Cerebellum (tissue), 4 donors: ENCODE measurements at places on chromosomes 2 and 18.

DNA sequence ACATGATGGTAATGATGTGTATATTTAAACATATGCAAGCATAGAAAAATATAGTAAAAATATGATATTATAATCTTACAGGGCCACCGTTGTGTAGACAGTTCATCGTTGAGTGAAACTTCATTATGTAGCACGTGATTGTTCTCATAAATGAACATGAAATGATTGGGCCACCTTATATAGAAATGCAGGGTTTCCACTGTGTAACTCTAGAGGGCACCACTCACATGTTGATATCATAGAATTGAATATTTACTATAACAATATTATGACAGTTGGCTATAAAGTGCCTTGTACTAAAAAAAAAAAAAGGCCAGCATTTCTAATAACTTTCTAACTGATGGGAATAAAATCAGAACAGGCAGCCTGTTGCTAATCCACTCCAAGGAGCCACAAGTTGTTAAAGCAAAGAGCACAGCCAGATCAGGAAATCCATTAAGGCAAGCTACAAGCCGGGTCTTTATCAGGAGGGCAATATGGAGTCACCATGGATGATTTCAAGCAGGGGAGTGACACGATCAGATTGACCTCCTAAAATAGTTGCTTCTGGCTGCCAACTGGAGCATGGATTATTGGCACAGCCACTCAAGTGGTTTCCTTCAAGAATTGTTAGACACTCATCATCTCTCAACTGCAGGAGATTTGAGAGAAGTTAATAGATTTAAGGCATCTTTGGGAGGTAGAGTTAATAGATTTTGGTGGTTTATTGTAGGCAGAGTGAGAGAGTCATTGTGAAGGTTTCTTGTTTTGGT is 16.7 kb downstream of the IL1F10 start:
- DNase-seq: no peak

DNA sequence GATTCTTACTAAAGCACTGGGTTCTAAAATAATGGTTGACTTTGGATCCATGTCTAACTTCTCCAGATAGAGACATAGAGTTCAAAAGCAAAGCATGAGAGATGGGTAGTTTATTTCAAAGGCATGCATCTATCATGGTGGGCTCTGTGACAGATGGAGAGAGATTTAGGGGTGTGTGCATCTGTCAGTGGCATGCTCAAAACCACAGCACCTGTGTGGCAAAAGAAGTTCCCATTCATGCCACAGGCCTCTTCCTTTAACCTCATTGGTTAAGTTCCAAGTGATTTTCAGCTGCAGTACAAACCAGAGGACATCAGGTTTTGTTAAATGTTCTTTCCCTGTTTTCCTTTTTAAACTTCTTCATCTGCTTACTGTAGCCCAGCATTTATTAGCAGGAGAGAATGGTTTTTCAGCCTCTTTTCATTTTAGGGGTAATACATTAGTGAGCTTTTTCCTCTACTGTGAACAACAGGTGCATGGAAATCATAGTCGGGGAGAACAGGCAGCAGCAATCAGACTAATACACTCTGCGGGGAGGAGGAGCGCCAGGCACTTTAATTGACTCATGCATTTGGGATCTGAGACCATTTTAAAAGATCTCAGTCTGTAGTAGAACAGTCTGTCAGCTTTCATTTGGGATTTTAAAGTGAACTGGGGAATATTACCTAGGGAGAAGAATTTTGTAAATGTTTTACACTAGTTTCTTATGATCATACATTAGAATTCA is 52.4 kb upstream of the UPP2 start:
- DNase-seq: no peak

DNA sequence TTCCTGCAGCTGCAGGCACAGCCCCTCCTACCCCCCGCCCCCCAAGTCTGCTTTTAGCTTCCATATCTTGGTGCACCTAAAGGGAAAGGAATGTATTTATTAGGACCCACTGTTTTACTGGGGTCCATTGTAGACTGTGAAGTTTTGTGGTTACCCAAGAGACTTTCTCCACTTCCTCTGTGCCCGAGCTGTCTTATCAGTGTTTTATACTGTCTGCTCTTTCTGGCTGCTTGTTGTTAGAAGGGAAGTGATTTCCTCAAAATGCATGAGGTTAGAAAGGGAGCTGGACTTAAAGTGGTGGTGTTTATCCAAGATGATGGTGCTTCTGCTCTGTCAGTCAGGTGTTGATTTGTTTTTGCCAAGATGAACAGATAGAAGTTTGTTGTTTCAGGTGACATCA is 85.0 kb downstream of the PTH2R start:
- no peak for DNase-seq

DNA sequence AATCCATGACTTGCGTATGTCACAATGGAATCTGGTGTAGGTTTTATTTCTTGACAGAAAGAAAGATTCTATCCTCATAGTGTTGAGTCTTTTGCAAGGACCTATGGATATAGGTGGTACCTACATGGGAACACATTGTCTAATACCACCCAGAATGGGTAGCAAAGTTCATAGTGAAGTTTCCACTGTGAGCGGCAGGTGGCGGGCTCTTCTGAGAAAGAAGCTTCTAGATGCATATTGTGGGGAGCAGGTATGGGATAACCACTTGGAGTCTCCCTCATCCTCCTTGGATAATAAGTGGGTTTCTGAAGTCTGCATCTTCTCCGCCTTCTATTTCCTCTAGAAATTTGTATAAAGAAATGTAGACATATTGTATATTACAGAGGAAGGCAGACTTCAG is 44.9 kb downstream of the LINC00305 start:
- no peak for DNase-seq

- no peak for DNase-seq
Observed at GRCh38 chr2:34831096-34831495, 1232.0 kb upstream of the FAM98A start.

GRCh38 chr2:45171136-45171501 is 161.9 kb upstream of the SIX2 start:
- no peak for DNase-seq

GRCh38 chr2:25340181-25340921 is 1.4 kb downstream of the DNMT3A start:
- no peak for DNase-seq

DNA sequence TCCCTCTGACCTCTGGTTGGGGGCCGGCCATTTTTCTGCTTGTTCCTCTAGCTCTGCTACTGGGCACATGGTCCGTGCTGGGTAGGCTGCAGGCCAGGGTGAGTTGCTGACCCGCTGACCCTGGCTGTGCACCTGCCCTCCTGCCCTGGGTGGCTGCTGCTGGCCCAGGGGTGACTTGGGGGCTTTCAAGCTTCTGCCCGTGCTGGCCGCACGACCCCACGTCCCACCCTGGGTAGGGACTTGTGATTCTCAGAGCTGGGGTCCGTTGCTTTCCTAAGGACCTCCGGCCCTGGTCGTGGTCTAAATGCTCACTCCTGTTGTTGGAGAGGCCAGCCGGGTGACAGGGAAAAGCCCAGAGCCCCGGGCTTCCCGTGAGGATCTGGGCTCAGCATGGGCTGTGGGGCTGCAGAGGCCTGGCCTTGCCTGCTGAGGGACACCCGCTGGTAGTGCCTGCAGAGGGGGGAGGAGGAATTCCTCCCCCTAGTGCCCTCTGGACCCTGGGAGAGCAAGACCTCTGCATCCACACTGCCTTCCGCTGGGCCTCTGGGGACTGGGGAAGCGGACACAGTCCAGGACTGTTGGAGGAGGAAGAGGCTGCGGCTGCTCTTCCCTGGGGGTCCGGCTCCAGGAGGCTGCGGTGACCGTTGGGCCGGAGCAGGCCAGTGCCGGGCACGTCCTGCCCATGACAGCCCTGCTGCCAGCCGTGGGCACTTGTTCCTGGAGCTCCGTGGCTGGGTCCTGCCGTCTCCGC is 6.3 kb upstream of the GAL3ST2 start:
- no peak for DNase-seq

- no peak for DNase-seq
Observed at GRCh38 chr2:191451116-191451515, 205.9 kb downstream of the MYO1B start.

- DNase-seq: no peak
Observed at GRCh38 chr2:1731447-1731962, 12.8 kb downstream of the PXDN start.

- DNase-seq: no peak
Observed at GRCh38 chr2:119518401-119519056, 5.8 kb downstream of the SCTR start.

- no peak for DNase-seq
Observed at GRCh38 chr2:136135921-136136906, 18.3 kb upstream of the CXCR4 start.

GRCh38 chr2:230417436-230417835 is 1.4 kb downstream of the SP100 start:
- no peak for DNase-seq

- DNase-seq: peak; percentile 64
Observed at GRCh38 chr18:25350489-25351251, 1.3 kb downstream of the ZNF521 start.

- no peak for DNase-seq
Observed at GRCh38 chr2:185291035-185291647, 447.5 kb upstream of the FSIP2 start.

DNA sequence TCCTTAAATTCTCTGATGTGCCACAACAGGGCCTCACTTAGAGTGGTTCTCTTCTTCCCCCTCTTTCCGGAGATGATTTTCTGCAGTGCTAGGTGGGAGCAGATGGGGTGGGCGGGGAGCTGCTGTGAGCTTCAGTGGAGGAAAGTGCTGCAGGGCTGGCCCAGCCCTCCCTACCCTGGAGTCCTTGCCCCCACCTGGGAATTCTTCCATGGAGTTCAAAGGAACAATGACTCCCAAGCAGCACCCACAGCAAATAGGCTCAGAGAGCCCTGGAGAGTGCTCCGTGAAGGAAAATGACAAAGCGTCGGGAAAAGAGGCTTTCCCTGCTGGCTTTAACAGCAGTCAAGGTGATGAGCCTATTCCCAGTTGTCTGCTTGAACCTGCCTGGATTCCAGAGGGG is 28.8 kb downstream of the LOXHD1 start:
- DNase-seq: no peak

DNA sequence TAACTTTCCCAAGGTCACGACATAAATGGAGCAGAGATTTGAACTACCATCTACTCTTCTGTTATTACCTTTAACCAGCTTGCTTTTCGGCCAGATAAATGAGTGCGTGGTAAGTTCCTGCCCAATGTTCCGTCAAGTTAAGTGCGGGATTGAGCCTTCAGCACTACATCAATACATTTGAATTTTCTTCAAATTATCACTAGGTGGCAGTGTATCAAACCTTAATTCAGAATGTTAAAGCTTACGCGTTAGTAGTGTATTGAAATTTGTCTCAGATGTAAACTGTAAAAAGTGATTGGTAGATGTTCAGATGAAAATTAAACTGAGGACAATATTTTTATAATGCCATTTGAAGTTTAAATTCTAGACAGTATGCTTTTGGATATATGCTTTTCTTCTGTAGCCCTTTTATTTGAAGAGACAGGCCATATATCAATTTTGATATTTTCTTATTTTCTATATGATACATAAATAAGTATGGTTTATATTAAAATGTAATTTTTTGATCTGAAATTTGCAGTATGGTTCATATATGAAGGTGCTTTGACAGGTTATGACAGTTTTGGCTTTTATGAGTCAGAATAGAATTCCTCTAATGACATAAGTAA is 681.3 kb downstream of the ADCYAP1 start:
- DNase-seq: peak; percentile 13

GRCh38 chr2:65501074-65501473 is 68.7 kb upstream of the SPRED2 start:
- DNase-seq: no peak

DNA sequence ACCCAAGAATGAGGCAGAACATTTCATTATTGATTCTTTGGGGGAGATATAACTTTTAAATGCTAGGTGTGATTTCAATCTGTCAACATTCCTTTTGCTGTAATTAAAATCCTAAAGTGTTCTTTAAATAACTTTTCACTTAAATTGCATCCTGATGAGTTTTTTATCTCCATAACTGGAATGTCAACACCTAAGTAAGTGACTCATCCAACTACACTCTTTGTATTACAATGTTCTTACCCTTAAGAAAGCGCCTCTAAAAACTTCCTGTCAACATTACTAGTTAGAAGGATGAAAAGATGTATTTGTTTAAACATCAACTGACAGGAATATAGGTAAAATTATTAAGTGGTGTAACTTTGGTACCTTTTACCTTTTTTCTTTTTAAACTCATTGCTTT is 1657.0 kb downstream of the LRP1B start:
- no peak for DNase-seq

DNA sequence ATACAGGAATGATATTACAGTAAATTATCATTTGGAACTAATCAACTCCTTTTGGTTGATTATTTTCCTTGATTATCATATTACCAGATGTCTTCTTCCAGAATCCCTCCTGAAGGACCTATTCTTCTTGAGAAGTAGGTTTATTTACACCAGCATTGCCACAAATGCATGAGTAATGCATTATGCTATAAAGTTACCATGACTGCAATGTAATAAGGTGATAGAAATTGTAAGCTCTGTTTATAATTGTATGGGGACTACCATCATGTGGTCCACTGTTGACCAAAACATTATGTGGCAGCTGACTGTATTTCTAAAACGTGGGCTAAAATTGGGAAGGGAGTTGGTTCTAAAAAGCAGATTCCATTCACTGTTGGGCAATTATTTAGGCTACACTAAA is 602.2 kb downstream of the NYAP2 start:
- no peak for DNase-seq

- DNase-seq: no peak
Observed at GRCh38 chr2:96108151-96108540, 8.2 kb downstream of the ADRA2B start.

- DNase-seq: peak; percentile 17
Observed at GRCh38 chr2:56184500-56185011, 766 bp downstream of the CCDC85A start.

DNA sequence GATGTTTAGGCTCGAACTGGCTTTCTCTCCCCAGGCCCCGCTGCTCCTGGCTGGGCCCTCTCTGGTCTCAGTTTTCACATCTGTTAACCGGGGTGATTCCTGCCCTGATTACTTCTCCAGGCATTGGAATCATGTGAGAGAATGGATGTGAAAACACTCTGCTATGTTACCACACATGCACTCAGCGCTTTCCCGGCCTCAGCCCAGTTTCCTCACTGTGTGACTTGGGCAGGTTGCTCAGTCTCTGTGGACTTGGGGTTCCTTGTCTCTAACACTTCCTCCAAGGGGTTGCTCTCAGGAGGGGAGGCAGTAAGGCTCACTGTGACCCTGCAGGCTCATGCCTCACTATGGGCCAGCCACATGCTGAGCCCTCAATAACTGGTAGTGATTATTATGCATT is 230.4 kb upstream of the HS6ST1 start:
- no peak for DNase-seq
